ENCODE measurements at places on chromosomes 5 and 9.

DNA sequence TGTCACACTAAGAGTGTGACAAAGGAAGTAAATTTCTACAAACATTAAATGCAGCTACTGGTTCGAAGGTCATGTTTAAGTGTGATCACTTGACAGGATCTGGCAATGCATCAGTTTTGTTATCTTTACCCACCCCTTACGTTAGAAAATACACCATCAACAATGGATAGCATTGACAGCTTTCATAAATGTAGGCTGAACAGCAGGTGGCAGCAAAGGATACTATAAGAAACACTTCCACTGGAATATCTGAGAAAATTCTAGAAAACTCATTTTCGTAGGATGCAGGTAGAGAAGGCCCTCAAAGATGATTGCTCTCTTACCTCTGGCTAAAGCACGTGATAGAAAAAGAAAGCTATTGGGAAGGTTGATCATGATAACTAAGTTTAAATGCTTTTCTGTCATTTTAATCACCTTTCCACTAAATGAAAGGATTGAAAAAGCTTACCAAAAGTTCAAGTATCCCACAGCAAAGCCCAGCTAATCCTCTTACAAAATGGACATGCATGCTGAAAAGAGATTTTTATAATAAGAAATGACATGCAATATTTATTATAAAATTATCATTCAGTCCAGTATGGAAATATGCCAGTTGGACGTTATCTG is 292.5 kb downstream of the PARP8 start:
- peak; percentile 24 for DNase-seq

DNA sequence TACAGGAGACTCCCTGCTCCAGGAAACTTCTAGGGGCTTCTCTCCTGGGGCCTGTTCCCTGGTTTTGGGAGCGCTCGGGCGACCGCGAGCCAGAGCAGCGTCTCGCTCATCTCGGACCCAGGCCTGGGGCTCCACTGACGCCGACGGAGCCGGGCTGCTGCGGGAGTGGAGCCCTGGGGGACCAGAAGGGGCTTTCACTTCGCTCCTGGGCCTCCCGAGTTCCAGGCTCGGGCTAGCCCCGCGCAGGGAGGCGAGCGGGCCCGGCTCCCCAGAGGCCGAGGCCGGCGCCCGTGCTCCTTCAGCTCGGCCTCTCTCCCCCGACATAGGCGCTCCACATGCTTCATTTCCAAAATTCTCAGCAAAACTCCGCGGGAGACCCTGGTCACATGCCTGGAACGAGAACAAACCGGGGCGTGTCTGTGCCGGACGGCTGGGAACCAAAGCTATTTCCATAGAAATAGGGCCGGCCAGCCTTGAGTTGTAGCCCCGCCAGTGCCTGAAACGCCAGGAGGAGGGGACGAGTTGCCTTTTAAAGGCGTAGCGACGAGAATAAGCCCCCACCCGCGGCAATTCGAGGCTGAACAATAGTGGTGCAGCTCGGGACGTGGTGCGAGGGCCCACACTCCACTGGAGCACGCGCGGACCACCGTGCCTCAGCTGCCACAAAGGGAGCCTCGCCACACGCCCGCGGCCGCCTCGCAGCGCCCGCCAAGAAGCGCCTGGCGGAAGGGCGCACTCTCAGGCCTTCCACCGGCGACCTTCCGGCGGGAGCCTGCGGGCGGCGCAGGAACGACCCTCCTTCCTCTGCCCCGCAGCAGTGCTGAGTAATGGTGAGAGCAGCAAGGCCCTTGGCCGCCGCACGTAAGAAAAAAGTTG is 1.1 kb upstream of the G3BP1 start:
- peak; percentile 11 for DNase-seq

DNA sequence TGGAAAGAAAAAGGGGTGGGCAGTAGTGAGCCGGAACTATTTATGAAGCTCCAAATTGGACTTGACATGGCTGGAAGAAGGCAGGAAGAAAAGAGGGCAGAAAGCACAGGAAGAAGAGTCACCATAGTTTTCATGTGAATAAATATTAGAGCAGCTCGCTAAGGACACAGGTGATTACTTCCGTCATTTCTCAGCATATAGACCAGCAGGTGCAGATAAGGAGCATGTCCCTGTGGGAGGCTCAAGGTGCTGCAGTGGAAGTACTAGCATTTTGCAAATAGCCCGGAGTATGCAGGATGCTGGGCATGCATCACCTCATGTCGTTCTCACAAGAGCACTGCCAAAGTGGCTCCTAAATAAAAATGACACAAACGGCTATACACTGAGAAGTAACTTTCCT is 71.3 kb upstream of the HTR4 start:
- no peak for DNase-seq

DNA sequence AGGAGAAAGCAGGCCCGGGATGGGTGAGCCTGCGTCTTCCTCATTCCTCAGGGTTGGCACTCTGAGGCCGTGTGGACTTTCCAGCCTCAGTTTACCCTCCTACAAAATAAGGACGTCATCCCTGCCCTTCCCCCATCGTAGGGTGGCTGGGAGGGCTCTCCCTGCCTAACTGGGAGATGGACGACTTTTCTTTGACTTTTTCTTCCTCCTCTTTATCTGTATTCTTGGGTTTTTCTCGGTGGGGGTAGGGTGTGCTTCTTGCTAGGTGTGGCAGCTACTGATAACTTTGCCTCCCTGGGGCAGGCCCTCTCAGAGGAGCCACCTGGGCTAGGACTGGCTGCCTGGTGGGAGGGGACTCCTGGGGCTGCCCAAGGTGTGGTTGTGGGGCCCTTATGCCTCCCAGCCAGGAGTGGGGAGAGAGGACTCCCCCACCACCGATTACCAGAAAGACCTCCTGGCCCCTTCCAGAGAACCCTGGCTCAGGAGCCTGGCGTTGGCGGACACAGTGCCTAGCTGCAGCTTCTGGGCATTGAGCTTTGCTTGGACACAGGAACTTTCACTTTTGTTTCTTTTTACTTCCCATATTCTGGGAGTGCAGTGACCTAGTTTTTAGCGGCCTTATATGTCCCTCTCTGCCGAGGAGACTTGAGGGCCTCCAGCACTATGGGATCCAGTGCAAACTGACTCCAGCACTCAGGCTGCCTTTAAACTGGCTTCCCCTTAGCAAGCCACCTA is 6.1 kb downstream of the GLIPR2 start:
- no peak for DNase-seq

GRCh38 chr5:118902656-118903438 is 85.5 kb downstream of the DTWD2 start:
- DNase-seq = no peak

DNA sequence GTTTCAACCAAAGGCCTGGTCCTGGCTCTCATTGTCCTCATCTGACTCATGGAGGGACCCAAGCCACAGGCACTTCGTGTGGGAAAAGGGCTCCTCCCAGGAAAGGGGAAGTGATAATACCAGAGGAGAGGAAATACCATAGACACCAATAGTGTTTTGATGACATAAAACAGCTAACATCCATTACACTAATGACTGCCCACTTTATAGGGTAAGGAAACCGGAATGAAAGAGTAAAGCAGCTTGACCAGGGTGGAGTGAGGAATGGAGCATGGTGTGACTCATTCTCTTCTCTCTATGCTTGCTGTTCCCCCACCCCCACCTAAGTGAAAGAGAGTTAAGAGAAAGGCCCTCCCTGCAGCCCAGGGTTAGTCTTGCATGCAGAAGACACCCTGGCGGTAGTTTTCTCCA is 67.4 kb upstream of the HRH2 start:
- no peak for DNase-seq

GRCh38 chr5:69364850-69365249 is 4.5 kb downstream of the AK6 start:
- DNase-seq = no peak

GRCh38 chr5:174083056-174083827 is 37.7 kb downstream of the NSG2 start:
- DNase-seq = no peak

- DNase-seq = peak; percentile 80
These were observed 146.8 kb upstream of the IQGAP2 start for GRCh38 chr5:76256116-76256889.

DNA sequence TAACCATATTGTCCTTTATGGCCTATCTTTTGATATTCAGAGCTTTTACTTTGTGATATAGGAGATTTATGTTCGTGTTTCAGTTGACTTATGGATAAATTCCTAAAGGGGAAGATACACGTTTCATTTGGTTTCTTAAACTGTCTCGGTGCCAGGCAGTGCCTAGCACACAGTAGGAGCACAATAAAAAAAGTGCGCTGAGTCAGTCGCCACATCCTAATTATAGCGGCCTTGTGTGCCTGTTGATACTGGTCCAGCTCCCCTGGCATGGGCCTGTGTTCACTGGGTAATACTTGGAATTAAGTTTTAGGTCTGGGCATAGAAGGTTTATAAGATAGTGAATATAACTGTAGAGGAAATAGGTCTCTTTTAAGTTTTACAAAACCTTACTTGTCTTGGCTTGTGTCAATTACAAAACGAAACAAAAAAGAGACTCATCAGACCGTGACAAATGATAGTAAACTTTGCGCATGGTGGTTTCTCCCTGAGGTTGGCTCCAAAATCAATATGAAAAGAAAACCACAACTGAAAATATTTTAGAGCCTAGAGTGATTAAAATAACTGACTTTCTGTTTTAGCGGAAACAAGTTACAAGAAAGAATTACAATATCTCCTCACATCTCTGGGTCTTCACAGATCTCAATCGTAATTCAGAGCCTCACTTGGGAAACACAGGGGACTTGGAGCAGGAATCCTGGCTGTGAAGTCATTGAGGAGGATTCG is 84.8 kb downstream of the MVB12B start:
- DNase-seq = peak; percentile 75

DNA sequence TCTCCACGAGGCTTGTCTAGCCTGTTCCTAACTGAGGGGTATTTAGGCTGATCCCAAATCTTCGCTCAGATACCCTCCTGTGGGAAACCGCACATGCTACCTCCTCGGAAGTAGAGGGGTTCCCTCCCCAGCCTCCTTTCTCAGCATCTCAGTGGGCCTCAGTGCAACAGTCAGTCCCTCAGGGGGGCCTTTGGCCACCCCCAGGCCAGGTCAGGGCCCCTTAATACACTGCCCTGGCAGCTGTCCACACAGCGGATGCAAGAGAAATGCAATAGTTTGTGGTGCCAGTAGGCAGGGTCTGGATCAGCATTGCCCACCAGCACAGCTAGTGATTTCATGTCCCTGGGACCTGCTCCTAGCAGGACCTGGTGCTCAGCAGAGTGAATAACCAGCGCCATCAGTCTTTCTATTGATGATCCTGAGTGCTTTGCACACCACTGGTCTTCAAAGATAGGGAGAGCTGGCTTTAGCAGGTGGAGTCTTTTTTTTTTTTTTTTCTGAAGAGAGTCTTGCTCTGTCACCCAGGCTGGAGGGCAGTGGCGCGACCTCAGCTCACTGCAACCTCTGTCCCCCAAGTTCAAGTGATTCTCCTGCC is 7.5 kb downstream of the PLPP7 start:
- no peak for DNase-seq

DNA sequence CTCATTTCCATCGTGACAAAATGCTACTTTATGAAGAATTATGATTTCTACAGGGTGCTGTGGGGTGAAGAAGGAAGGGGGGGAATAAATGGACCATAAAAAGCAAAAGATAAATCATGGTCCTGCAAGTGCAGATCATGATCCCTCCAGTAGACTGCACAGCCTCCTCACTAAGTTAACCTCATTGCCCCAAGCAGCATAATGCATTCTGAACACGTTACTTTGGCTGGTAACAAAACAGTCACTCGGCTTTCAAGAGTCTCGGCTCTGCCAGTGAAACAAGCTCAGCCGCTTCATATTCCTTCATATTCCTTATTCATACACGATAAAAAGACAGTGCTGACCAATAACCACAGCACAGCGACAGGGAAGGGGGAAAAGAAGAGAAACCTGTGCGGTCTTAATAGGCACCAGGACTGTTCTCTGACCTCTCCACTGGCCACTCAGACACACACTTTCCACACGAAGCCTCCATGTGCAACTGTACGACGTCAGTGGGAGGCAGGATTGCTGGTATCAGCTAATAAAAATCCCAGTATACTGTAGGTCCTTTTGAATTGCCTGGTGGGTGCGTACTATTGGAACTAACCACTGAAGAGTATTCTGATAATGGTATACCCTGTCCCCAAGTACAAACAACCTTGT is 60.5 kb downstream of the ANKH start:
- no peak for DNase-seq

Data from activated CD4-positive, alpha-beta T cell treated with anti-CD3 and anti-CD28 coated beads, Interleukin-2, Interleukin-6, amounts not matched to agents 100 ng/mL and 50 ng/mL, durations not matched to agents 16 hours and 8 hours (primary cell).